ENCODE measurements at places on chromosomes 6 and 20.

GRCh38 chr20:25258476-25258805, 10.6 kb downstream of the PYGB start:
- DNase-seq = no peak

- DNase-seq = no peak
These were observed 47.9 kb downstream of the KHDC1L start for GRCh38 chr6:73177221-73177944.

GRCh38 chr20:53294804-53295203, 298.8 kb downstream of the ZNF217 start:
- no peak for DNase-seq

DNA sequence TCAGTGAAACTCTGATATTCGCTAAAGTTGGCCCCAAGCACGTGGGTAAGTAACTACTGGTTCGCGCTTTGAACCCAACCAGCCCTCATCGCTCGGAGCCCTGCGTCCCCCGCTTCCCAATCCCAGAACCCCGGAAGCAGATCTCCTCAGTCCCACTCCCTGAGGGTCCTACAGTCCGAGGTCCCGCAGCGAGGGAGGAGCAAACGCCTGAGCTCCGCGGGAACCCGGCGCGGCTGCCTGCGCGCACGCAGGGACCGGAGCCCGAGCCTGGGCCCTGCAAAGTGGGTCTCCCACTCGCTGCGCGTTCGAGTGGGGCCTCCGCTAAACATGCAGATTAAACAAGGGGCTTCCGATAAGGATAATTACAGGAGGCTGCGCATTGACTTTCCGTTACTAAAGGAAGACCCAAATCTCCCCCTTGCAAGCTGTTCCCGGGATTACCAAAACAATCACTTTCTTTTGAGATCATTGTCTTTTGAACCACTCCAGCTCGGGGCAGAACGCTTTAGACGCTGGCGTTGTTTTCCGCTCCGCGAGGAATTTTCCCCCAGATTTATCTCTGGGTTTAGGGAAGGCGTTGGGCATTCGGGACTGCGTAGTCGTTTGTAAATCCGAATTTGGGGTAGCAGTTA, 1.3 kb upstream of the VSX1 start:
- DNase-seq = no peak

DNA sequence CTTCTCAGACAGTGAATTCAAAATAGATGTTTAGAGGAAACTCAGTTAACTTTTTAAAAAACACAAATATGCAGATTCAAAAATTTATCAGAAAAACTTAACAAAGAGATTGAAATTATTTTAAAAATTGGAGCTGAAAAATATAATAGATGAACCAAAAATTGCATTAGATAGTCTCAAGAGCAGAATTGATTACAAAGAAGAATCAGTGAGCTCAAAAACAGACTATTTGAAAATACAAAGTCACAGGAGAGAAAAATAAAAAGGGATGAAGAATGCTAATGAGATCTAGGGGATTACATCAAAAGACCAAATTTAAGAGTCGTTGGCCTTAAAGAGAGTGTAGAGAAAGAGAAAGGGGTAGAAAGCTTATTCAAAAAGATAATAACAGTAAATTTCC, 700.5 kb downstream of the COL12A1 start:
- no peak for DNase-seq

GRCh38 chr20:1301031-1301529, 27.9 kb downstream of the SDCBP2 start:
- no peak for DNase-seq

DNA sequence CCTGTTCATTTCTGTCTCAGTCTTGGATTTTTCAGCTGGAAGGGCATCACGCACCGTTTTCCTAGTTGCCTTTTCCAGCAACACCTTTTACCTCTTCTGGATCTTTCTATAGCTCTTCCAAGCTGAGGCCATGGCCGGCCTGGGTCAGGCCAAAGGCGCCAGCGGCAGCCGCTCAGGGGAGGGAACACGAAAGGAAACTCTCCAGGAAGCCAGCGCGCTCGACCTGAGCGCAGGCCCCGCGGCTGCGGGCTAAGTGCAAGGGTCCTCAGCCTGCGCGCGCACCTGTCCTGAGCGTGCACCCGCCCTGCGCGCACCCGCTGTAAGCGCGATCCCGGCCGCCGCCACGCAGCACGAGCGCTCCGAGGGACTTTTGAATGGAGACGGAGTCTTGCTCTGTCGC, 43.8 kb upstream of the TMEM181 start:
- no peak for DNase-seq

GRCh38 chr20:31806564-31807355, 12.4 kb upstream of the MYLK2 start:
- no peak for DNase-seq

DNA sequence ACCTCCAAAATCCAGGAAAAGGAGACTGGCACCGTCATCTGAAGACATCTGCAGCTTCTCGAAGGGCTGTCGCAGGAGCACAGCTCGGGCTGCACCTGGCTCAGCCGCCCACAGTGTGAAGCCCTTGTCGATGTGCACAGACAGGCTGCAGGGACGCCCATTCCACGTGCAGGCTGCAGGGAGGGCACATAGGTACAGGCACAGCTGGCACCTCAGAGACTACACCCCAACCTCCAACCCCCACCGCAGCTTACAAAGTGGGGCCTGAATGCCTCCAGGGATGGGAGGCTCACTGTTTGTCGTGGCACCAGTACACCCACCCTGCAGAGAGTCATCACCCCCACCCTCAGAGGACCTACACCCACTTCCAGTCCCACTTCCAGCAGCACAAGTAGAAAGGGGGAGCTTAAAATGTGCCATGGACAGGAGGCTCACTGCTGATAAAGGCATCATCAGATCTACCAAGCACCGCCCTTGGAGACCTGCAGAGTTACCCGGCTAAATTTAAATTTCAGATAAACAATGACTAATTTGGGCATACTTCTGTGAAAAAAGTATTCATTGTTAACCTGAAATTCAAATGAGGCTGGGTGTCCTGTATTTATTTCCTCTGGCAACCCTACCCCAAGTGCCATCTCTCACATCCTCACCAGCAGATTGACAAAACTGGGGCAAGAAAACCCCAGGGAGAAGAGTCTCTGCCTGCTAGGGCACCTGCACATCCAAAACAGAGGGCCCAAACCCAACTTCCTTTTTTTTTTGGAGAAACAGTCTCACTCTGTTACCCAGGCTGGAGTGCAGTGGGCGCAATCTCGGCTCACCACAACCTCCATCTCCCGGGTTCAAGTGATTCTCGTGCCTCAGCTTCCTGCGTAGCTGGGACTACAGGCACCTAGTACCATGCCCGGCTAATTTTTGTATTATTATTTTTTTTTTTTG, 7.7 kb upstream of the CDK5RAP1 start:
- no peak for DNase-seq

GRCh38 chr20:59670786-59671492, 66.6 kb downstream of the PHACTR3 start:
- DNase-seq = no peak

GRCh38 chr6:11128608-11129007, 17.1 kb upstream of the ERVFRD-1 start:
- DNase-seq = no peak

DNA sequence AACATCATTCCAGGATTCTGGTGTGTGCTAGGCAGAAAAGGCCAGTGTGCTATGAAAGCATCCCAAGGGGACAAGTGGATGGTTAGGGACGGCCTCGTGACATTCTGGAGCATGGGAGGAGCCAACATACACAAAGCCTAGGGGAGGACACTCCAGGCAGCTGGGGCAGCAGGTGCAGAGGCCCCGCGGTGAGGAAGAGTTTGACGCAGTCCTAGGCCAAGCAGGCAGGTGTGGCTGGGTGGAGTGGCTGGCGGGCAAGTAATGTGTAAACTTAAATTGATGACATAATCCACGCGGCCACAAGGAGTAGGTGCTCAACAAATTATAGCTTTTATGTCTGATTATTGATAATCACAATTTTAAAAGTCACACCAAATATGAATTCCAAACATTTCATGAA, 93.6 kb downstream of the TMEM242 start:
- no peak for DNase-seq

- DNase-seq = no peak
These were observed 1.3 kb upstream of the TAPBP start for GRCh38 chr6:33314943-33315792.

DNA sequence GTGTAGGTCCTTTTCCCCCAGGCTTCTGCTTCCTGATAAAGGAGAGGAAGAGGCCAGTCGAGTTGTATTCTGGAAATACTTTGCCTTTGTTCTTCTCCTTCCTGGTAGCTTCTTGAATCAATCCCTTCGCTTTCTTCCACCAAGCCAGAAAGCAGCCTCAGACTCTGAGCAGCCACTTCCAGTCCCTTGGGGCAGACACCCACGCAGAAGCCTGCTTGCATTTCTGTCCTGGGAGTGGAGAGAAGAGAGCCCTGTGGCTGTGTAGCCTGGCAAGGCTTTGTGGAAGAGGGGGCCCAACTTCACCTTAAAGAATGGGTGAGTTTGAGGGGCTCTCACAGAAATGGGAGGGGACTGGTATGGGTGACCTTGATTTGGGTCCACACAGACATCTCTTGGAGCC, 211.0 kb upstream of the SSTR4 start:
- DNase-seq = no peak

DNA sequence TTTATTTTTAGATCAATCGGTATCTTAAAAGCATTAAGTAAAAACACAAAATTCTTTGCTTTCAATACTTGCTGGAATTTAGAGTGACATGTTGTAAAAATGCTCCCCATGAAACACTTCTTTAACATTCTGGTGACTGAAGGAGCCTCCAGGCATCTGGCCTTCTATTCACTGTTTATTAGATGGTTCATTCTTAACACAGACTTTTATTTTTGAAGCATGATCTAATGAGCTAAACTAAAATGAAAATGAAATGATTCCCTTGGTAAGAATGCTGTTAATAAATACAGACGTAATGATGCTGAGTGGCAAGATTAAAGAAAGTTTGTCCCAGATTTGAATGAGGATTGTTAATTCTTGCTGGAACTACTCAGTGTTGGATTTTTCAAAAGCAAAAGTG, 698.4 kb downstream of the TENT5A start:
- no peak for DNase-seq

- no peak for DNase-seq
These were observed 178.2 kb upstream of the IMPG1 start for GRCh38 chr6:76250666-76251065.

GRCh38 chr20:11267131-11267761, 593.4 kb upstream of the JAG1 start:
- DNase-seq = peak; percentile 72

DNA sequence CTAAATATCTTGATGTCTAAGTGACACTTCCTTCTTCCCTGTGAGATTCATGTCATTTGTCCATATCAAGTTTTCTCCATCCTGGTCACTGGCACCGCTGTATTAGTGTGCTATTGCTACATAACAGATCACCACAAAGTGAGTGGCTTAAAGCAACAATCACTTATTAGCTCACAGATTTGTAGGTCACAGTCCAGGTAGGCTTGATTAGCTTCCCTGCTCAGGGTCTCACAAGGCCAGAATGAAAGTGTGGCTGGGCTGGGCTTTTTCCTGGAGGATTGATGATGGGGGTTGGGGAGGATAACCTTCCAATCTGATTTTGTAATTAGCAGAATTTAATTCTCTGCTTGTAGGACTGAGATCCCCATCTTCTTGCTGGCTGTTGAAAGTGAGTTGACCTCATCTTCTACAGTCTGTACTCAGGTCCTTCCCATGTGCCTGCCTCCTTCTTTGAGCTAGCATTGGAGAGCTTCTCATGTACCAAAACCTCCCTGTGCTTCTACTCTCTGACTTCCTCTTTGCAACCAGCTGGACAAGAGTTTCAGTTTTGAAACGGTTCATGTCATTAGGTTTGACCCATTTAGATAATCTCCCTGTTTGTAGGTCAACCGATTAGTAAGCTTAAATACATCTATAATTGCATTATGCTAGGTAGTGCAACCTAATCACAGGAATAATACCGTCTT, 152.4 kb upstream of the MAN1A1 start:
- no peak for DNase-seq

DNA sequence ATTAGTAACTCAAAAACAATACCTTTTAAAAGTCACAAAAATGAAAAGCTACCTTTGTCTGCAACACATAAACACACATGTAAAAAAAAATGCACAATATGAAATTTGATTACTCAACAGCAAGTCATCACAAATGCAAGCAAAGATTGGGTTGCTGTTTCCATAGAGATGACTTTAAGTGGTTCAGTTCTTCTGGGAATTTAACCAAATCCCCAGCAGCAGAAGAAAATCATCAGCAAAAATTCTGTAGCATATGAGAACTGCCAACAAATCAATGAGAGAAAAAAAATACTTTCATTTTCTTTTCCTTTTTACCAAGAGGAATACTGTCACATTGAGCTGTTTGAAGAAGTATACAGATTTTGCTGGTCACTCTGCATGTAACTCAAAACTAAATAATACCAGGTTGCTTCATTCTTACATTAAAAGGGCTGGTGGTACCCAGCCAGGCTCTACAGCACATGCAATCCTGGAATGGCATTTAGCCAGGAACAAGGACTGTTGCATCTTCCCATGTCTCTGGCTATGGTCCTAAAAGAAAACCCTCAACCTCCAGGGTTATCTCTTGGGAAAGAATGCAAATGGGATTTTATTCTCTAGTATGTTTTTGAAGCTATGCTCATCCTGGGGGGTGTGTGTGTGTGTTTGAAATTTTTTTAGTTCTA, 158.3 kb downstream of the OPRM1 start:
- DNase-seq = peak; percentile 77

DNA sequence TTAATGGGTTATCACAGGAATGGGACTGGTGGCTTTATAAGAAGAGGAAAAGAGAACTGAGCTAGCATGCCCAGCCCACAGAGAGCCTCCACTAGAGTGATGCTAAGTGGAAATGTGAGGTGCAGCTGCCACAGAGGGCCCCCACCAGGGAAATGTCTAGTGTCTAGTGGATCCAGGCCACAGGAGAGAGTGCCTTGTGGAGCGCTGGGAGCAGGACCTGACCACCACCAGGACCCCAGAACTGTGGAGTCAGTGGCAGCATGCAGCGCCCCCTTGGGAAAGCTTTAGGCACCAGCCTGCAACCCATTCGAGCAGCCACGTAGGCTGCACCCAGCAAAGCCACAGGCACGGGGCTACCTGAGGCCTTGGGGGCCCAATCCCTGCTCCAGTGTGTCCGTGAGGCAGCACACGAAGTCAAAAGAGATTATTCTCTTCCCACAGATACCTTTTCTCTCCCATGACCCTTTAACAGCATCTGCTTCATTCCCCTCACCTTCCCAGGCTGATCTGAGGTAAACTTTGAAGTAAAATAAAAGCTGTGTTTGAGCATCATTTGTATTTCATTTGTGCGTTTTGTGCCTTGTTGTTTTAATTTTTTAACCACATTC, 4.4 kb downstream of the HLA-E start:
- DNase-seq = no peak

DNA sequence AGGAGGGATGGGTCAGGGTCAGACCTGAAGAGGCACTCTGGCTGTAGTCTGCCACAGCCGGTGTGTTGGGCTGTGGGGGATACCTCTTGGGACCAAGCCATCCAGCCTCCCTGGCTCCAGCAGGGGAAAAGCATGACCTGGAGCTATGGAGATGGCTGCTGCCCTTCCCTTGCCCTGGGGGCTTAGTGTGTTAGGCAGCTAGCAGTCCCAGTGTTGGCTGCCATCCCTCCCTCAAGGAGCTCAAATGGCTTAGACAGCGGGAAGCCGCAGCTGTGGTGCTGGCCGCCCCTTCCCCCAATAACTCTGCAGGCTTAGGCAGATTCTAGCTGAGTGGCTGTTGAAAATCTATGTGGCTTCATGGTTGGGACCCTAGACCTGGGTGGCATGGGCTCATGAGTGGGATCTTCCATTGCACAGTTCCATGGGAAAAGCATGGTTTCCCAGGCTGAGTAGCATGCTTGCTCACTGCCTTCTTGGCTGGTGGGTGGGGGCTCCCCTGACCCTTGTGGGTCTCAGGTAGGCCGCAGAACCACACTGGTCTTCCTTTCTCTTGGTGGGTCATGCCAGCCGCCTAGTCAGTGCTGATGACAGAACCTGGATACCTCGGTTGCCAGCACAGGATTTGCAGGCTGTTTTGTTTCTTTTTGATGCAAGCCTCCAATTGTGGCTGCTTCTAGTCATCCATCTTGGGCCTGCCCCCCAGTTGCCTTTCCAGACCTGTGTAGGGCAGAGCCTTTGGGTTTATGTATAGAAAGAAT, 69.0 kb upstream of the AHI1 start:
- DNase-seq = no peak

Data from AG09319 (cell line).